SHP77 treated with DMSO at 0.1 percent for 48 hours (cell line): ENCODE measurements at places on chromosomes 1 and 21.

GRCh38 chr1:14215151-14215550 lies 383.3 kb upstream of the KAZN start:
- DNase-seq = no peak

DNA sequence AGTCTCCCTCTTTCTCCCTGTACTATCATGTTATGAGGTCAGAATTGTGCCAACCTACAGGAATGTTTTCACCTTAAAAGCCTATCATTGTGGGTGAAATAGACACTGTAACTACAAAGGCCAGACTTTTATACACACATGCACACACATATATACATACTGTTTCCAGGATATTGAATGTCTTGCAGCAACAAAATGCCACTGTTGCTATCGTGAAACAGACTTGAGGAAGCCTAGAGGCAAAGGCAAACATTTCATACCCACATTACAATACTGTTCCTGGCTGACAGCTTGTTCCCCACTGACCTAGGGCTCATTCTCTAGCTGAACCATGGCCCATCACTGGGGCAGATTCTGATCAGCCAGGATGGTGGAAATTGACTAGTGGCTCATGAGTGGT lies 125.1 kb upstream of the DUSP10 start:
- no peak for DNase-seq

- no peak for DNase-seq
These were observed 5.3 kb upstream of the AMIGO1 start for GRCh38 chr1:109514846-109515245.

- no peak for DNase-seq
These were observed 16.2 kb upstream of the MEF2D start for GRCh38 chr1:156516821-156517220.

GRCh38 chr1:8687538-8687937 lies 129.9 kb downstream of the RERE start:
- DNase-seq = no peak

- no peak for DNase-seq
These were observed 254.5 kb downstream of the RRAGC start for GRCh38 chr1:38605063-38605462.

DNA sequence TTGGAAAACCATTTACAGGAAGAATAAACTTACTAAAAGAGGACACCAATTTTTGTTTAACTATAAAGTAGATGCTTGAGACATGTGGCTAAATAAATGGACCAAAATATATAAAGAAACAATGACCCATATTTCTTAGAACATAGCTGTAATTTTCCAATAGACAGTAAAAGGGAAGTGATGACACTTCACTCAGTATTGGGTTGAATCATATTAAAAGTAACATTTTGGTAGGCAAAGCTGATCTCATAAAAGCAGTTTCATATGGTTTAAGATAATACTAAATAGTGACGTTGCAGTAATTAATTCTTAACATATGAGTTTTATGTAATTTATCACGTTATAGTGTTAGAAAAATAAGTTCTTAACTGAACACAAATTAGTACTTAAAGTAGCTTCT lies 308.9 kb upstream of the RUNX1 start:
- DNase-seq = no peak

DNA sequence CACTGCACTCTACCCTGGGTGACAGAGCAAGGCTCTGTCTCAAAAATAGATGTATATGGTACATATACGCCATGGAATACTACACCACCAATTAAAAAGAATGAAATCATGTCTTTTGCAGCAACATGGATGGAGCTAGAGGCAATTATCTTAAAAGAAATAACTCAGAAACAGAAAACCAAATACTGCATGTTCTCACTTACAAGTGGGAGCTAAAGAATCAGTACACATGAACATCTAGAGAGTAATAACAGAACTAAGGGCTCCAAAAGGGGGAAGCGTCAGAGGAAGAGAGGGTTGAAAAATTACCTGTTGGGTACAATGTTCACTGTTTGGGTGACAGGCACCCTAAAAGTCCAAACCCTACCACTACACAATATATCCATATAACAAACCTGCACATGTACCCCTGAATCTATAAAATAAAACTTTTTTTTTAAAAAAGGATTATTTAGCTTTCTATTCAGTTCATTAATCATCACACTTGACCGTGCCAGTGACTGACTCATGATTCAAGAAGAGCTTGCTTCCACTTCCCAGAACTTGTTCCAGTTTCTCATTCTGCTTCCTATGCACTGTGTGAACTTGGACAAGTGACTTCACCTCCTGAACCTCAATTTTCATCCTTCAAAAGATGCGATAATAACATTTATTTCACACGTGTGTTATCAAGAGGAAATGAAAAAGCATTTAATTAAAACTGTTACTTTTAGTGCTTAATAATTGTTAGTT lies 109.6 kb downstream of the PLPP3 start:
- no peak for DNase-seq

GRCh38 chr1:164524810-164525209 lies 34.2 kb upstream of the PBX1 start:
- no peak for DNase-seq

DNA sequence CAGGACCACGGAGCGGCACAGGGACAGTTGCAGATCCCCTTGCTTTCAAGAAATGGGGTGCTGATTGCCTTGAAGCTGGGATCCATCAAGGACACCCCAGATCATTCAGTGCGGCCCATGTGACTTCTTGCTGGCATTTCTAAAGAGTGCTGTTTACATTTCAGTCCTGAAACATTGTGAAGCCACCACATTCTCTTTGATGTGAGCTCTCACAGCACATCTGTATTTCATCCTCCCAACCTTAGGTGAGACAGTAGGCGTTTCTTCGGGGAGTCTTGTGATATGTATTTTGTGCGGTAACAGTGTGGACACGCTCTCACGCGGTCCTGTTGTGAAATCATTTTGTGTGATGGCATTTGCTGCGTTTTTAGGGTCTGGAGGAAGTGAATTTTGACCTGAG lies 57.2 kb downstream of the CACHD1 start:
- no peak for DNase-seq

GRCh38 chr1:29249170-29249691 lies 12.9 kb downstream of the PTPRU start:
- no peak for DNase-seq
